Activated CD4-positive, alpha-beta memory T cell treated with anti-CD3 and anti-CD28 coated beads, Interleukin-2, amount 10 ng/mL, durations not matched to agents 7 days and 5 days (primary cell): ENCODE measurements at places on chromosomes 3 and 15. TPM values are rescaled to one million over a fixed set of nuclear protein-coding genes. Genes with fewer than 3 reads are reported as not detected.

SLC51A gene
- total RNA-seq = not detected

PIERCE2 gene
- total RNA-seq = not detected

DISP2 gene
- 0.18 TPM for total RNA-seq

PARP6 gene
- 65.0 TPM for total RNA-seq

GRCh38 chr15:33405096-33405495 lies 94.3 kb downstream of the RYR3 start:
- DNase-seq = no peak

- DNase-seq = no peak
Measured at GRCh38 chr3:26715431-26715830, 92.9 kb downstream of the LRRC3B start.

DNA sequence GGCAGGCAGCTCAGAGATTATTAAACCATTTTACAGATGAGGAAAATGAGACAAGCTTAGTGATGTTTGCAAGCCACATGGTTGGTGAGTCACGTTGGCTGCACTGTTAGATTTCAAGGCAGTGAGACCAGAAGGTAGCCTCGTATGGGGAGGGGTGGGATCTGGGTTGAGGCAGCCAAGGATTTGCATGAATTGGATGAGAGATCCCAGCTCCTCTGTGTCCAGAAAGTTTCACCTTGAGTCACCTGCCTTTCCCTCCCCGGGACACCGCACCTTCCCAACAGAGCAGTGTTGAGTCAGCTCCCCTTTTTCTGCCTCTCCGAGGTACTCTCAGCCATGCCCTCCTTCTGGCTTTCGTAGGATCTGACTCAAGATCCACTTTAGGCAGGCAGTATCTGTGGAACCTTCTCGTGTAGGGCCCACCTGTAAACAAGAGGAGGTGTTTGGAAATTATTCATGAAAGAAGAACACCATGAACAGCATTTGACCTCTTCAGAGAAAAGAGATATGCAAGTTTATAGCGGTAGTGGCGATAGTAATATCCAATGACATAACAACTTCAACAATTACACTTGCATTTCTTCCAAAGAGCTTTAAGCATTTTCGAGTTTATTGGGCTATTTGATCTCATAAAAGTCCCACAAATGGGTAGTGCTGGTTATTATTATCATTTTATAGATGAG lies 46.8 kb upstream of the VPS8 start:
- DNase-seq = no peak

DNA sequence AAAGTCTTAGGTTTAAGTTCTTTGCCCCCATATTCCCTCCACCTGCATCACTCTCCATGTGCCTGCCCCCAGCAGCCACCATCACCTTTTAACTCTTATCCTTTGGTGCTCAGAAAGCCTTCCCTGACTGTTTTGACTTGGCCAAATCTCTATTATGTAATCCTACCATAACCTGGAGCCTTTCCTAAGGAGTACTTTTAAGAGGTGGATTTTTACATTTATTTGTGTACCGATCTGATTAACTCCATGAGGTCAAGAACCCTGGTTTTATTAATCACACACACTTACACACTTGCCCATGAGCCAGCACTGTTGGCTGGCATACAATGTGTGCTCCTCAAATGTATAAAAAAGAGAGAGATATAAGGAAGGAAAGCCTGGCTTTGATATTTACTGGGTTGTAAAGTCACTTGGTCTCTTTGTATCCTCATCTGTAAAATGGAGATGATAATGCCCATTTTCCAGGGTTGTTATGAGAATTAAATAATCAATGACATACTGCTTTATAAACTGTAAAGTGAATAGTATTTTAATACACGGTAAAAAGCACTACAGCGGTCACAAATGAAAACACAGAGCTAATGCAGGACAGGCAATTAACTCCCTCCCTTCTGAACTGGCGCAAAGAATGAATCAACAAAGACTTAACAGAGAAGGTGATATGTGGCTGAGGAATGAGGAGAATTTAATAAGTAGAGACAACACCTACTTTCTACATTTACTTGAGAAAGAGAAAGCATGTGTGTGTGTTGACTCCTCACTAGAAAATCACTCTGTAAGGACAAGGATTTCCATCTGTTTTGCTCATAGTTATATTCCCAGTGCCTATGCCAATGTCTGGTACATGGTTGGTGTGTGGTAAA lies 45.4 kb downstream of the ATP13A4 start:
- DNase-seq = no peak
